ENCODE measurements at places on chromosomes 5 and 9.

DNA sequence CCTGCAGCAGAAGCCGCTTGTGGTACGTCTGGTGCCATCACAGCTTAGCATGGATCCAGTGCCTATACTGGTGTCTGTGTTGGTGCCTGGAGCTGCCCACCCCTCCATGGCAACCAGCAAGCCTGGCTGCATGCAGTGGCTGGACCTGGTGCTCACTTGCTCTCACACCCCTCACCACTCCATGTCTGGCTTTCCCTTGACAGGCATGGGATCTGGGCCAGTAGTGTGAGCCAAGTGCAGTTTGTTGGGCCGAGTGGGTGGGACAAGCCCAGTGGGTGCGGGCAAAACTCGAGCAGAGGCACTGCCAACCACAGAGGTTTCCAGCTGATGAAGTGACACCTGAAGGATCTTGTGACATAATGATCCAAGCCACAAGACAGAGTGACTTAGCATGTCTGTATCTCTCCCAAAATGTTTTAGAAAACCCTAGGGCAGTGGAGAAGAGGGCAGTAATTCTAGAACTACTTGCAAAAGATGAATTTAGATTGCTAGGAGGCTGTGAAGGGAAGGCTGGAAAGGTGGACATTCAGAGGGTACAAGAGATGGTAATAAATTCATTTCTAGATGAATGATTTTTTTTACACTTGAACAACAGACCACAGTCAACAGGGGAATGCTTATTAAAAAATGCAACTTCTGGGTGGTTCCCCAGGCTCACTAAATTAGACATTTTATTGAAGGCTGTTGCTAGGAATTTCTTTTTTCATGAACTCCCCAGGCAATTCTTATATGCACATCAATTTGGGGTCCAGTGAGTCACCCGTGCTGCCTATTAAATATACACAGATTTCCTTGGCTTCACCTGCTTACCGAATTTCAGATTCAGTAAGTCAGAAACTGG lies 660.3 kb downstream of the TLR4 start:
- no peak for DNase-seq

- no peak for DNase-seq
Measured at GRCh38 chr5:176733406-176734262, 76.7 kb upstream of the UNC5A start.

- DNase-seq, result no peak
Measured at GRCh38 chr5:113518884-113519283, 5.4 kb downstream of the YTHDC2 start.

DNA sequence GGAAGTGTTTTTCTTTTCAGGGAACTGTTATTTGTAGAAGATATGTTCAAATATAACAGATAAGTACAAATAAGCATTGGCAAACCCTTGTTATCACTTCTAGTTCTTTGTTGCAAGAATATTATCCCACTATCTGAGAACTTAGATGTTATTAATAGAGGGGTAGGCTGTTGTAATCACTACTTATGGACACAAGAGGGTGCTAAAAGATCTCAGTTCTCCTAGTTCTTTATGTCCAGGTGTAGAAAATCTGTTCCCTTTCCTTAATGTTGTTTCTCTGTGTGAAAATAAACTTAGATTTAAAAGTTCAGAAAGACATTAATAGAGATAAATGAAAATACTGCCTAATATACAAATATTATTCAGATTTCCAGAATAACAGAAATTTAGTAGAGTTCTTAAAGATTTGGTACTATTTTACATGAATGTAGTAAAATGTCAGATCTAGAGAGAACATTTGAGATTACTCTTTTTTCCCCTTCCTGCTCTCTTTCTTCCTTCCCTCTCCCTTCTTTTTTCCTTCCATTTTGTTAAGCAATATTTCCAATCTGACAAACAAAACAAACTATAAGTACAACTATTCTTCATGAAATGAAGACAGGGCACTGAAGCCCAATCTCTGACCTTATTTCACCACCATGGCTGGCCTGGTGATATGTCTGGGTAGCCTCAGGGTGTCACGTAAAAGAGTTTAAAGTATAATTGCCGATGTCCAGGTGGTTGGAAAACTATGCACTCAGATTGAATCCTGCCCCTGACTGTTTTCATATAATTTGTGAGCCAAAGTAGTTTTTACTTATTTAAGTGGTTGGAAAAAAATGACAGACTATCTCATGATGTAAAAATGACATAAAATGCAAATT lies 43.6 kb upstream of the C5orf46 start:
- DNase-seq, result peak; percentile 18

DNA sequence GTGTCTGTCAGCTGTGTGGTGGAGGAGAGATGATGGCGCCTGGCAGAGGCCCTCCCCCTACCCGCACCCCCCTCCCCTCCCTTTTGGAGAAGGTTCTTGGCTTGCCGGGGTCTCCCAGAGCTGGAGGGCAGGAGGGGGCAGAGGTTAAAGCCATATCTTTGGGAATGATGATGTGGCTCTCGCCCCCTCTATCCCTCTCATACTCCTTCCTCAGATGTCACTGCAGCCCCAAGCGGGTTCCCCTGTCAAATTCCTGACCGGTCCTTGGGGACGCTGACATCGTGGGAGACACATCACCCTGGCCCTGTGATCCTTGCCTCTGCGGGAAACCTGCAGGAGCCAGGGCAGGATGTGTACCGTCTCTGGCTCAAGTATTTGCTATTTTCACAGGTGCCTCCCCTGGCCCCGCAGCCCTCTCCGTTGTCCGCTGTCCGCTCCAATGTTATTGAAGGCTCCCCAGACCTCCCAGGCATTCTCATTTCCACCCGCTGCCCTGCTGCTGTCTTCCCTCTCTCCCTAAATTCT lies 109.5 kb downstream of the FOXD1 start:
- no peak for DNase-seq

DNA sequence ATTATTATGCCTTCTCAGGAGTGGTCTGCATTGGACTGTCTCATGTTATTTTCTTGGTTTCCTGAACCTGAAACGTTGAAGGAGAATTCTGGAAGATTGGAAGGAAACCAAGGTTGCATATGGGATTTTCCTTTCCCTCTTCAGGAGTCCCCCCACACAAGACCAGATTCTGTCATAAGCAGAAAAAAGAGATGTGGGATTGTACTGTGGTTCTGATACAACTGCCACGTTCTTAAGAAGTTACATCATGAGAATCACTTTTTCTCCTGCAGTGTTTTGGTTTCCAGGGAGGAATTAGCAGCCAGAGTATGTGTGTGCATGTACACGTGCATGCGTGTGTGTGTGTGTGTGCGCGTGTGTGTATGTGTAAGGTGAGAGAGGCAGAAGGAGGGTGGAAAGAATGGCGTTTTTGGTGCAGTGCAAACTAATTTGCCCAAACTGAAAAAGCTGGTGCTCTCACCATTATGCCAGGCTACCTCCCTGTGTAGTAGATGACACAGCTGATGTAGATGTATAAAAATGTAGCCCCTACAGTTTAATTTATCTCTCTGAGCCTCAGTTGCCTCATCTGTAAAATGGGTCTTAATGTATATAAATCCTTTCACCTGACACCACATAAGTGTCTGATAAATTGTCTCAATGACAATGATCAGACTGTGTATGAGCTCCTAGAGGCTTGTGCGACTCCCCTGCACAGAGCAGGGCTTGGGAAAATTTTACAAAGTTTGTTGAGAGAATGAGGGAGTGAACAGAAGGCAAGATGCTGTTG lies 38.6 kb downstream of the RALGPS1 start:
- no peak for DNase-seq

DNA sequence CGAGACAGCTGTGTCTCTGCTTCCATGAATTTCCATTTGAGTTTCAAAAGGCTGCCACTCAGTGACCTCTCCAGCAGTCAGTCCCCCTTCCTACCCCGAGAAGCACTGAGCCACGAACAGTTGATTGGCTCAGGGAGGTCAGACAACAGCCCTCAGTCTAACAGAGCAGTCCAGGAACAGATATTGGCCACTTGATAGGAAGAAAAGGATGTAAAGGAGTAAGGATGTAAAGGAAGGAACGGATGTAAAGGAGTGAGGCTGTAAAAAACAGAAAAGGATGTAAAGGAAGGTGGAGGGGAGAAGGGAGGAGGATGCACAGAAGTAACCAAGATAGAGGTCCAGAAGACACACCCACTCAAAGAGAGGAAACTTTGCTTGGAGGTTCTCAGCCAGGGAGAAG lies 3.2 kb upstream of the NR4A3 start:
- DNase-seq, result peak; percentile 38

GRCh38 chr5:62886603-62887315 lies 308.1 kb downstream of the LRRC70 start:
- DNase-seq, result no peak

DNA sequence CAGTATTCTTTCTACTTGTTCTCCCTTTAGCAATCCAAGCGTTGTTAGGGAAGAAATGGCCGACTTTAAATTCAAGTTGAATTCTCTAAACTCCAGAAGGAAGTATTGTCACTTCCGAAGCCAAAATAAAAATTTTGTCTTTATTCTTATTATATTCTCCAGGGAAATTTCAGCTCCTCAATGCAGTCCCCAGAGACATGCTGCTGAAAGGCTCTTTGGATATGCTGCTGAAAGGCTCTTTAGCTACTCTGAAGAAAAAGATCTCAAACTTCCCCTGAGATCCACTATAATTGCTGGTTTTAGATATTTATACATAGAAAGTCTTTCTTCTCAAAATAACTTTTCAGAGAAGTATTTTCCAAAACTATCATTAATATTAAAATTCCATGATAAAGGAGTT lies 92.3 kb upstream of the PARP8 start:
- DNase-seq, result no peak

DNA sequence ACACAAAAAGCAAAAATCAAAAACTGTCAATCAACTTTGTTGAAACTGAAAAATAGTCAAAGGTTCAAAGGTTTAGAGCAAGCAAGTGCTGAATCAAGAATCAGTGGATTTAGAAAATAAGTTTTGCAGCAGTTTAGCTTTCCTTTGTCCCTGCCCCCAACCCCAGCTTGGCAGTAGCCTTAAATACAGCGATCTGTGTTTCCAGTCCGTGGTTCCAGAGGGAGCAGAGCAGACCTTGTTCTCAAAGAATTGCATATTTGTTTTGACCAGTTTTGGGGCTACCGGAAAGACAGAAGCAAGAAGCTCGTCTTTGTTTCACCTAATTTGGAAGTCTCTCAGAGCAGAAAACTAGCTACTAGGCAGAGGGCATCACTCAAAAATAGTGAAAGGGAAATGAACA lies 57.2 kb upstream of the PRDM9 start:
- no peak for DNase-seq

GRCh38 chr5:12141496-12141895 lies 237.2 kb upstream of the CTNND2 start:
- DNase-seq, result no peak

- no peak for DNase-seq
Measured at GRCh38 chr5:34583167-34583566, 73.0 kb upstream of the RAI14 start.

- no peak for DNase-seq
Measured at GRCh38 chr5:74290634-74291241, 349.8 kb downstream of the ENC1 start.

GRCh38 chr9:86413971-86414880 lies 60.0 kb upstream of the TUT7 start:
- DNase-seq, result peak; percentile 31

DNA sequence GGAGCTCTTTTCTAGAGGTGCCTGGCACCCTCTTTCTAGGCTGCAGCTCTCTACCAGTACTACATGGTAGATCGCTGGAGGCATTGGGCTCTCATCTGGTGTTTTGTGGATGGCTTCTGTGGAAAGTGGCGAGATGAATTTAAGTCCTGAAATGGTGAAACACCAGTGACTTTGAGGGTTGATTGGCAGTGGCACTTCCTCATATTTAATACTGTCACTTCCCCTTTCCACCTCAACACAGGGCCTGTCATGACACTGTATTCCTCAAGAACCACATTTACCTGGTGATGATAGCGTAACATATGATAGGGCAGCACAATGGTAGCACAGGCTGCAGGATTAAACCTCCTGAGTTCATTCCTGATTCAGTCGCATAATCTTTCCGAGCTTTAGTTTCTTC lies 132.1 kb downstream of the KDM4C start:
- no peak for DNase-seq

DNA sequence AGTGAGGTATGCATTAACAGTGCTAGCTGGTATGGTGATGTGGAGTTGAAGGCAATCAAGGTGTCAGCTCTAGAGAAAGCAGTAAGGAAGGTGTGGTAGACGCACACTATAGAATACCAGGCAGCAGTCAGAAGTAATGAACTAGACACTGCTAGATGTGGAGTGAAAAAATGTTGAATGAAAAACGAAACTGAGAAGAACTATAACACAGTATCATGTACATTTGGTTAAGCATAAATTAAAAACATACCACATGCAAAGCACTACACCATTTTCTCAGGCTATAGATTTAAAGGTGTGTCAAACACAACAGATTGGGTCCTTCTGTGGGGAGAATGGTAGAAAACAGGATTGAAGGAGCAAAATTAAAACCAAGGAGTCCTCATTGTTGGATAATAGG lies 15.4 kb downstream of the ZNF622 start:
- DNase-seq, result no peak

DNA sequence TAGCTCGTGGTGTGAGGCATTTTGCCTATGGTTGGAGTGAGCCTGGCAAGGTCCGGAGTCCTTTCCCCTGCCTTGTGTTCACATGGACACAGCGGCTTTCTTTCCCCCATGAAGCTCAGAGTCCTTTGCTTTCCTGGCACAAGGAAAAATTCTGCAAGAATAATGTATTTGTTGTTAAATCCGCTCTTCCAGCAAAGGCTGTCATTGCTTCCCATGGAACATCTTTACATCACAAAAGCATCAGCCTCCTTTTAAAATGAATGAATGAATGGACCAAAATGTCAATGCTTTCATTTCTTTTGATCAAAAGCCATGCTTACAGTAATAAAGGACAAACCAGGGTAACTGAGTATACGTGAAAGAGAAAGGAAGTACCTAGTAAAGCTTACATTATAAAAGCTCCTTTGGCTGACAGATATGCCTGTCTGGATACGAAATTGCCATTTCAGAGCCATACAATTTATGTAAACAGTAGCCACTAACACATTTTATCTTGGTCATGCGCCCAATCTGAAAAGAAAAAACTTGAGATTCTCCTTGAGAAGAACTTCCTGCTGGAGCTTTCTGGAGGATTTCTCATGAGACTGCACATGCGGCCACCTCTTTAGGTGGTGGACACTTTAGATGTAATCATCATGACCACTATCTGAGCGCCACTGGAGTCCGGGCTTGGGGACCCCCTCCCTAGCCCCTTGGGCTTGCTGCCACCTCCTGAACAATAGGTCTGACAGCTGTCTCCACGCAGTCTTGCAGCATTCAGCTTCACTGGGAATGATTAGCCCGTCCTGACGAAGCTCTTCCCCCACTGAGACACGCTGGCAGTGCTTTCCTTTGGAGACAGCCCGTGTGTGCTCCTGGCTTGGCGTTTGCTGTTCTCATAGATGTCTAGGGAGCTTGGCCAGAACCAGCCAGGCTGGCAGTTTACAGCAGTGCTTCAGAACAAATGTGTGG lies 355.9 kb downstream of the ADAMTS6 start:
- DNase-seq, result no peak

DNA sequence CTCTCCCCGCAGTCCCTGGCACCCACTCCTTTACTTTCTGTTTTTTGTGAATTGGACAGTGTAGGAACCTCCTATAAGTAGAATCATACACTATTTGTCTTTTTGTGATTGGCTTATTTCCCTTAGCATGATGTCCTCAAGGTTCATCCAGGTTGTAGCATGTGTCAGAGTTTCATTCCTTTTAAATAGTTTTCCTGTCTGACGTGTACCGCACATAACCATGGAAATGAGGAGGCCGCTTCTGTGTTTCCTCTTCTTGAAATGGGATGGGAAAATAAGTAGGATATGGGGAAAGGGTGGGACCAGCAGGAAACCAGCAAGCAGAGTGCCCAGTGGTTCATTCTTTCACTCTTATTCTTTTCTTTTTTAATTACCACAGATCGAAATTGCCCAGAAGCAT lies 72.6 kb upstream of the ENTREP1 start:
- no peak for DNase-seq

- DNase-seq, result no peak
Measured at GRCh38 chr9:114284316-114285060, 38.4 kb upstream of the ORM1 start.

All from neuronal stem cell (in vitro differentiated cells).